Tongue (tissue), 3 donors: ENCODE measurements at places on chromosomes 6 and 20. TPM values are rescaled to one million over a fixed set of nuclear protein-coding genes. Genes with fewer than 3 reads are reported as not detected.

GRCh38 chr6:70738028-70738427 is 70.3 kb downstream of the SMAP1 start:
- no peak for DNase-seq

DNA sequence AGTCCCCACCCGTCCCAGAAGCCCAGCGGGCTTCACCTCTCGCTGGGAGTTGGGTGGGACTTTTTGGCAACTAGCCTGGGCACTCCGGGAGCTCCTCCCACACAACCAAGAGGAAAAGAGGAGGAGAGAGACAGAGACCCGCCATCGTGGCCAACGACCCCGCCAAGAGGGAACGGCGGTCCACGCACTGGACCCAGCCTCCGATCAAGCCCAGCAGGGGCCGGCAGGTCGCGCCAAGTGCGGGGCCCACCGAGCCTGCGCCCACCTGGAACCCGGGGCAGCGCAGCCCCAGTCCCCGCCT is 3.0 kb upstream of the TMEM14C start:
- peak; percentile 61 for DNase-seq

The MOCS1 gene
- total RNA-seq: 13.7 TPM

The CYP21A2 gene
- 1.0 TPM for total RNA-seq

DNA sequence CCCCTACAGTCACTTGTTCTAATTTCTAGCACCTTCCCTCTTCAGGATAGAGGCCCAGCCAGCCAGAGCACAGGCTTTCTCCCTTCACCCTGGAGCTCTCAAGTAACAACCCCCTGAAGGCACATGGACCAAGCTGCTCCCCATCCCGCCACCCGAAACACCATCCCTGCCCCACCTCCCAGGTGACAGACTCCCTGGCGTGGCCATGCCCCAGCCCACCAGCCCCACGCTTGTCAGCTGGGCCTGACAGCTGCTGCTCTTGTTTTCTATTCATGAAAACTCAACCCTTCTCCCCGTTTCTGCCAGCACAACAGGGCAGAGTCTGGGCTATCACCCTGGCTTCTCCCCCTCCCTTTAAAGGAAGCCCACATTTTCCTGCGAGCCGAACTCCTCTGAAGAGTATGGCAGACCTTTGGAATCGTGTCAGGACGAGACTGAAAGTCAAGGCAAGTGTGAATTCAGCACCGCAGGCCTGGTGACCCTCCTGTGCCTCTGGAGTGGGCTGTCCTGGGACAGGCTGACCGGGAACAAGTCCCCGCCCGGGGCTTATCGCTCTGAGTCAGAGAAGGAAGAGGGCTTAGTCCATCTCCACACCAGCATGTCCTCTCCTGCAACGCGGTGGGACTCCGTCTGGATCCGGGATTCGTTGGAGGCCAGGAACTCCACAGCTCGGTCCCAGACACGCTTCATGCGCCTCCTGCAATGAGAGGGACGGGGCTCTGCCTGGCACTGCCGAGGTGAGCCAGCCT is 16.7 kb downstream of the LEMD2 start:
- DNase-seq: no peak

DNA sequence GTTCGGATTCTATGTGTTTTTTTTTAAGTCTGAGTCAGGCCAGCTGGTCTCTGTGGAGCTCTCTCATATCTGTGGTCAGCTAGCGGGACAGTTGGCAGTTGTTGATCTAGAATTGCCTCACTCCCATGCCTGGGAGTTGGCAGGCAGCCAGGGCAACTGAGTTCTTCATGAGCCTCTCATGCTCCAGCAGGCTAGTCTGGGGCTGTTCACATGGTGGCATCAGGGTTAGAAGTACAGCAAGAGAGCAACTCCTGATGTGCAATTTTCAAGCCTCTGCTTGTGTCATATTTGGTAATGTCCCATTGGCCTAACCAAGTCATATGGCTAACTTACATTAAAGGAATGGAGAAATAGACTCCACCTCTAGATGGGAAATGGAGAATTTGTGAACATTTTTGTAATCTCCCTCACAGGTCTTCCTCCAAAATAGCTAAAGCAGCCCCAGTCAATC is 6.7 kb upstream of the IFT52 start:
- DNase-seq: peak; percentile 54

GRCh38 chr6:105215506-105215905 is 35.7 kb upstream of the POPDC3 start:
- no peak for DNase-seq
